NCI-H146 (cell line): ENCODE measurements at places on chromosomes 4 and X.

DNA sequence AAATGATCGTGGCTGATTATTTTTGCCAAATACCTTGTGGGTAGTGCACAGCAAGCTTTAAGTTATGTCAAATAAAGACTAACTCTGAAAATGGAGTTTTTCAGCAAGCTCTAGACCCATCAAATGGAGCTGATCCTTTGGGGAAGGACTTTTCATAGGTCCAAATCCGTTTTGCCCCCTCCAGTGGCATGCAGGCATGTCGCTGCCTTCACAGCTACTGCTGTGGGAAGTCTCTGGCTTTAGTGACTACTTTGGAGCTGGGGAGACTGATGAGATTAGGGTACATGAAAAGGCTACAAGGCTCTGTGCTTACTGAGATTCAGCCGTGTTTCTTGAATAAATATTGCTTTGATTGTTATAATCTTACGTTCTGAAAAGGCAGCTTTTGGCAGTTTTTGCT lies 106.6 kb upstream of the HS3ST1 start:
- no peak for DNase-seq

- DNase-seq, result no peak
Observed at GRCh38 chrX:104488811-104489210, 77.2 kb upstream of the IL1RAPL2 start.

- peak; percentile 62 for DNase-seq
Observed at GRCh38 chrX:97482666-97483300, 599.1 kb downstream of the RPA4 start.

GRCh38 chr4:33054161-33054560 lies 2334.0 kb downstream of the PCDH7 start:
- no peak for DNase-seq

- no peak for DNase-seq
Observed at GRCh38 chr4:25112995-25113380, 47.3 kb downstream of the SEPSECS start.

- no peak for DNase-seq
Observed at GRCh38 chr4:102037566-102037965, 247.0 kb downstream of the BANK1 start.

DNA sequence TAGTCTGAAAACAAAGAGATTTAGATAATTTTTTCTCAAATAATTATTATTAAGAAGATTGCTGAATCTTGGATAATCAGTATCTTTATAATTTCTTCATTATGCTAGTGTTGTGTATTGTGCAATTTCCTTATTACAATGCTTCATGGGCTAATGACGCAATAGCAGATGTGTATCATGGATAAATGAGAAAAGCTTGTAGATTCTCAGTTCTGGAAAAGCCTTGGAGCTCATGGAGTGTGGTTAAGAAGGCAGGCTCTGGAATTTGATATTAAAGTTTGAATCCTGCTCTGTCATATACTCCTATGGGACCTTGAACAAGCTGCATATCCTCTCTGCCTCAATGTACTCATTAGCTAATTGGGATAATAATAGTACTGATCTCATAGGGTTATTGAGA lies 18.9 kb upstream of the CXCL8 start:
- no peak for DNase-seq

- no peak for DNase-seq
Observed at GRCh38 chr4:21041708-21042107, 341.4 kb downstream of the PACRGL start.

DNA sequence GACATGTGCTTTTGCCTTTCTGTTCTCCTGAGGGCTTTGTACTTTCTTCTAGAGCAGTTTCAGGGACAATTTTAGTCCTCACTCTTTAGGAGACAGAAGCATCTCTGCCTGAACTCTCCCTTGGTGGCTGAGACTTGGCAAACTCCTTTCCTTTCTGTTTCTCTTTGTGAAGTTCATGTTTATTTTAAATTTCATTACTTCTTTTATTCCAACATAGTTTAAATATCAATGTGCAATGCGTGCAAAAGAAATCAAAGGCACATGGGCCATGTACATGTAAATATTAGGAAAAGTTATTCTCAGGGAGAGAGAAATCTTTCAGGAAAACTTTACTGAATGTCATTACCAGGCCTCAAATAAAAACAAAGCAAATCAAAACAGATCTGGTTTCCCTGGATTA lies 177.6 kb downstream of the RNF150 start:
- no peak for DNase-seq

DNA sequence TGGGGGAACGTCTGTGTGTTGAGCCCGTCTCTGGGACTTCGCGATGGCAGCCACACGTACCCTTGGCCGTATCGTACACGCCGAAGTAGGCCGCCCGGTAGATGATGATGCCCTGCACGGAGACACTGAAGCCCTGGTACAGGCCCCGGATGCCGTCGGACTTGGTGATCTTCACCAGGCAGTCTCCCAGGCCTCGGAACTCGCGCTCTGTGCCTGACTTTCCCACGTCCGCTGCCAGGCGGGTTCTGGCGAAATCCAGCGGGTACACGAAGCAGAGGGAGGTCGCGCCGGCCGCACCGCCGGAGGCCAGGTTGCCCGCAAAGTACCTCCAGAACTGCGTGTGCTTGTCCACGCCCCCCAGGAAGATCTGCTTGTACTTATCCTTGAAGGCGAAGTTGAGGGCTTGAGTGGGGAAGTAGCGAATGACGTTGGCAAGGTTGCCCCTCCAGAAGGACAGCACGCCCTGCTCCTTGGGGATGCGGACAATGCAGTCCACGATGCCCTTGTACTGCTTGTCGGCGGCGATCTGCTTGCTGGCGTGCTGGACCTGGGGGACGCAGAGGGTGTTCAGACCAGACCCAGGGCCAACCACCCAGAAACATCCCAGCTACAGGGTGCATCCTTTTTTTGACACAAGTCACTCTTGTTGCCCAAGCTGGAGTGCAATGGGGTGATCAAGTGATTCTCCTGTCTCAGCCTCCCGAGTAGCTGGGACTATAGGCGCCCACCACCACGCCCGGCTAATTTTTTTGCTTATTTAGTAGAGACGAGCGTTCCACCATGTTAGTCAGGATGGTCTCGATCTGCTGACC lies 2.5 kb downstream of the SLC25A6 start:
- no peak for DNase-seq

GRCh38 chrX:130170752-130171445 lies 863 bp upstream of the RAB33A start:
- DNase-seq, result peak; percentile 90

DNA sequence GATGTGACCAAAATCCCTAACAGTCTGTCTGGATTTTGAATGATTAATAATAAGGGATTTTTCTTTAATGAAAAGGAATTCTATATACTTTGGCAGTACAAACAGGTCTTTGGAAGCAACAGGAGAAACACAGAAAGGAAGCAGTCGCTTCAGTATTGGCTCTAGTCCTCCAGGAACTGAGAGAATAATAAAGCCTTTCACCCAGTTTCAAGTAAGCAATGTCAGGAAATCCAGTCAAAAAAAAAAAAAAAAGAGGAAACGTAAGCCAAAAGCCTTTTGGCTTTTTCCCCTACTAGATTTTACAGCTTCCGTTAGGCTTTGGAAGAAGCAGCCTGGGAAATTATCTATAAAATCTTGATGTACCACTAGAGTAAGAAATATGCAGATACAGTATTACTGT lies 61.7 kb upstream of the HDAC8 start:
- no peak for DNase-seq

GRCh38 chrX:74449322-74449936 lies 28.1 kb downstream of the SLC16A2 start:
- no peak for DNase-seq

GRCh38 chr4:122205687-122206086 lies 53.6 kb downstream of the BLTP1 start:
- no peak for DNase-seq

DNA sequence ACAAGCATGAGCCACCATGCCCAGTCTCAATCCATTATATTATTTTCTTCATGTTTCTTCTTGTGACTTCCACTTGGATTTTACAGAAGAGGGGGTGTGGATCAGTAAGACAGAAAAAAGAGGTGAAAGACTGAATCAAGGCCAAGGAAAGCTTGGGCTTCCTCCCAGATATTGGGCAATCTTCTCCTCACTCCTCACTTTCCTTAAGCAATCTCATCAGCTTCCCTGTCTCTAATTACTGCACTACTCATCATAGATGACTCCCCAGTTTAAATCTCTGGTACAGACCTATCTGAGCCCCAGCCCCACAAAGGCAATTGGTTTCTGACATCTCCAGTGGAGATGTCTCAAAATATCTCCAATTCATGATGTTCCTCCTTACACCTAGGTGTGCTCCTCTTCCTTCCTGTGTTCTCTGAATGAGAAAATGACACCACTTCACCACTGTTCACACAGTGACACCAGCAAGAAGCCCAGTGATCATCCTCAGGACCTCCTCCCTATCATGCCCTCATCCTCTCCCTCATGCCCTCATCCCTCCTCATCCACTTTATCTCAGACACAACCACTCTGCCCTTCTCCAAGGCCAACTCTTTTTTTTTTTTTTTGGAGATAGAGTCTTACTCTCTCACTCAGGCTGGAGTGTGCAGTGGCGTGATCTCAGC lies 44.8 kb upstream of the HERC6 start:
- no peak for DNase-seq

- DNase-seq, result peak; percentile 27
Observed at GRCh38 chr4:52588097-52588496, 71.0 kb downstream of the USP46 start.

GRCh38 chr4:141170671-141171070 lies 37.4 kb upstream of the RNF150 start:
- DNase-seq, result no peak

- no peak for DNase-seq
Observed at GRCh38 chr4:182760551-182761043, 156.6 kb downstream of the DCTD start.

DNA sequence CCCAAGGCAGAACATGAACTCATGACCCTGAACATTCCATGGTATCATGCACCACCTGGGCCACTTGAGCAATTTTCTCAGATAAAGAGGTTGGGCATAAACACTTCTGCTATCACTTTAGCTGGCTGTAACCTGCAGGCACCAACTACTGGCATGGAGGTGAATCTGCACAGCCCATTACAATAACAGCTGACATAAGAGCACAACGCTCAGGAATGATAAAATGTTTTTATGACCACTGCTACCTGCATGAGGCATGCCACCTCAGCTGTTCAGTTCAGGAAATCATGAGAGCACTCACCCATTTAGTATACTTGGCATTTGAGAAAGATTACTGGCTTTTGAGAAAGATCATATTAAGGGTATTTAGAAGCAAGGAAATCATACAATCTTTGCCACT lies 85.7 kb upstream of the SPIN4 start:
- DNase-seq, result no peak

DNA sequence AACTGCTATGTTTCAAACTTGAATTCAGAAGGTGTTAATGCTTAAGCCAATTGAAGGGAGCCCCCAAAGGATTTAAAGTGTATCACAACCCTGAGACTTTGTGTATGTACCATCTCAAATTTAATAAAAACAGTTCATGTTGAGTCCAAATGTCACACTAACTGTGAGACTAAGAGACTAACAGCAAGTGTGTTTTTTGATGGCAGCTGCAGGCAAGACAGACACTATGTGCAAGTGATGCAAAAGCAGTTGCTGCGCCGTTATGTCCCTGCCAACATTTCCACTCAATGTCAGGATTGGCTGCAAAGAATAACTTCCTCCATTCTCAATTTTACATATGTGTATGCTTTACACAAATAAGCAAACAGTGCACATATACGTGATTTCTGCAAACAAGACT lies 594.6 kb downstream of the IL15 start:
- no peak for DNase-seq

DNA sequence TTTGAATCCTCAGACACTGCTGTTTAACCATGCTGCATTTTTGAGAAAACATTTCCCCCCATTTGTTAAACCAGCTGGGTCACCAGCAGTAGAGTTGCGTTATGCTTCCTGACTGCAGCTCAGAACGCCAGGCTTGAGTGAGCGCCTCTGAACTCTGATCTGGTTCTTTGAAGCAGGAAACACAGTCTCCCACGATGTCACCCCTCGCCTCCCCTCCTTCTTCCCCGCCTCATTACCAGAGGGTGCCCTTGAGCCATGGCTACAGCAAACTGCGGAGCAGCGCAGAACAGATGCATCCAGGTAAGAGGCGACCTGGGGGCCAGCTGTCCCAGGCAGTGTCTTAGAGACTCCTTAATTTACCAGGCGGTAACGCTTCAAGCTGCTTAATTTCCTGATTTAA lies 78.4 kb downstream of the REPS2 start:
- no peak for DNase-seq

GRCh38 chrX:110877326-110877725 lies 81.7 kb upstream of the CHRDL1 start:
- DNase-seq, result no peak

DNA sequence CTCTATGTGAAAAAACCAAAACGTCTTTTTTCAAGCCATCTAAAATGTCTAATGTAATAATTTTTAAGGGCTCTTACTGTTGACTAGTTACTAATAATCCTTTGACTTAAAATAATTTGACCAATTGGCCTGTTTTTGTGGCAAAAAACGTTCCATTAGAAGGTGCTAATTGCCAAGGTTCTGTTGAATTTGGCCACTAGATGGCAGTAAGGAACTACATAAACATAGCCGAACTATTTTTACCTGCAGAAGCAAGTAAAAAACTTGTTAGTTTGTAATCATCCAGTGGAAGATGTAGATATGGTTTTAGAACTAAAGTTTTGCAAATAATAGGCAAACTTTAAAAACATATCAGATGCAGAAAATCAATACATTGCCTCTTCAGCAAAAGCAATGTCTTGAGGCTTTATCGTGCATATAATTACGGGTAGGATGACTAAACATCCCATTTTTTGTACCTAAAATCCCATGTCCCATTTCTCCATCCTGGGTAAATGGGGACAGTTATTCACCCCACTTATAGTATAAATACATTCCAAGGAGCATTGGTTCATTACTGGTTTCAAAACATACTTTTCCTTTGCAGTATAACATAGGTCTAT lies 57.6 kb downstream of the PROM1 start:
- peak; percentile 64 for DNase-seq

GRCh38 chr4:79141530-79141929 lies 184.3 kb downstream of the NAA11 start:
- DNase-seq, result no peak

- no peak for DNase-seq
Observed at GRCh38 chr4:169383724-169384123, 113.0 kb upstream of the SH3RF1 start.

DNA sequence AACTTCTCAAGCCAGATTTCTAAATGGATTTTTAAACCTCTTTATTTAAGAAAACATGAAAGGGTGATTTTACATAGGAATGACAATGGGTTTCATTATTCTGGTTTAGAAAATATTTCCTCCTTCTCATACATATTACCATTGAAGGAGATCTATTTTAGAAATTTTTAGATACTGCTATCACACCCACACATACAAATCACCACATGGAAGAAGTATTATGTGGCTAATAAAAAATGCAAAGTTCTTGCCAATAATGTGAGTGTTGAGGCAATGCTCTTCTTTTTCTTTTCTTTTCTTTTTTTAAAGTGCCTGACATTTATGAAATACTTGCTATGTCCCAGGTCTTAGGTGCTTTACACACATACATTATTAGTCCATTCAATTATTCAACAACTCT lies 6.8 kb downstream of the STAP1 start:
- no peak for DNase-seq

DNA sequence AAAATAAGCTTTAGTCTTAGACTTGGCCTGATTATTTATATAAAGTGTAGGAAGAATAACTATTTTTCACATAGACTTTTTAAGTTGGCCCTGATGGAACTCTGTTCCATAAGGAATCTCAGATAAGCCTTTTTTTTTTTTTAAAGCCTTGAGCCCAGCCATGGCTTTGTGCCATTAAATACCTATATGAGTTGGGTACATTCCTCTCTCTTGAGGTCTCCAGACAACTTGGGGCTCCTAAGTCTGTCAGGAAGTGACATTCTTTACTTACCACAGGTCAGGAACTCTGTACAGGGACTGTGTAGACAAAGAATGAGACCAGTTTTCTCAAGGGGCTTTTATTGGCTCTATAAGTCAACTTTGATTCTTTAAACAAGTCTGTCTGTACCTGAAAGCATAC lies 27.1 kb upstream of the IGFBP7 start:
- DNase-seq, result no peak
